Esophagus muscularis mucosa (tissue), 4 donors: ENCODE measurements at places on chromosomes 6 and 20. TPM values are rescaled to one million over a fixed set of nuclear protein-coding genes. Genes with fewer than 3 reads are reported as not detected.
A peak's percentile ranks its signal among the peaks of the same experiment; 100 is the strongest.

DNA sequence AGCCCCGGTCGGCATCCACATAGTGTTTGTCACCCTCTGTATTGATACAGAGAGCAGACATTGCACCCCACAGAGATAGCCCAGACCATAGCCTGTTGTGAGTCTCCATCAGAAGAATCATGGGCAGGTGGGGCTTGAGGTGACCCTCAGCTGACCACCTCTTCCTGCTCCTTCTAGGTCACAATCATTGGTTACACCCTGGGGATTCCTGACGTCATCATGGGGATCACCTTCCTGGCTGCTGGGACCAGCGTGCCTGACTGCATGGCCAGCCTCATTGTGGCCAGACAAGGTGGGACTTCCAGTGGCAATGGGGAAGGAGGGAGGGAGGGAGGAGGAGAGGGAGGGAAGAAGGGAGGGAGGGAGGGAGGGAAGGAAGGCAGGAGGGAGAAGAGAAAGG, 61.4 kb upstream of the RIN2 start:
- no peak for DNase-seq

- no peak for DNase-seq
Observed at GRCh38 chr6:113457198-113457597, 399.9 kb upstream of the MARCKS start.

- DNase-seq = peak; percentile 100
Observed at GRCh38 chr6:26568601-26569432, 27.9 kb upstream of the ABT1 start.

CGA gene
- total RNA-seq = not detected

GRCh38 chr6:48996461-48997119, 466.5 kb downstream of the MMUT start:
- no peak for DNase-seq

LCA5 gene
- 5.2 TPM for total RNA-seq

- no peak for DNase-seq
Observed at GRCh38 chr20:4488407-4489339, 233.0 kb upstream of the PRND start.

DNA sequence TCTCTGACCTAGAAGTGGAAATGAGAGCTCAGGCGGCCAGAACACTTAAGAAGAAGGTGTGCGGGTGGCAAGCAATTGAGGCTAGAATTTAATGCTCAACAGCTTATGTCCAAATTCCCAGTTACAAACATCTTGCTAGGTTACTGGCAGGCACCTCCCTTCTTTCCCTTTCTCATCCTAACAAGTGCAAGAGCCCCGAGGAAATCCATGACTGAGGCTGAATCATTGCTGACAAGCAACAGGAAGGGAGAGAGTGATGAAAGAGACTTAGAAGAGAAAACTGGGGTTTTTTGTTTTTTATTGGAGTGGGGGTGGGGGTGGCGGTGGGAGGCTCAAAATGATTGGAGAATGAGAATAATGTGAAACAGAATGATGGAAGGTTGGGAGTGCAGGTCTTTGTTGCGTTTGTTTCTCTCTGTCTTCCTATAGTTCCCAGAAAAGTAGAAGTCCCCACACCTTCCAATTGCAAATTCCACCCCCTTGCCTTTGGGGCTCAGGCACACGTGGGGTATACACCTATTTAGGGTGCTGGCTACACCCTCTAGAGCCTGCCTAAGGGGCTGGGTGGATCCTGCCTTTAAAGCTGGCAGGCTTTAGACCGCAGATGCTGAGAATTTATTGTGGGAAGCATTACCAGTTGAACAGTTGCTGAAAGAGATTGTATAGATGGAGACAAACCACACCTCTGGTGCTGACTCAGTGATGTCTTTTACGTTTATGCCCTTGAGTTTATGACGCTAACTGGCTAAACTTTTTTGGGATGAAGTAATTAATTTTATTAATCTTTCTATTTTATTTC, 1.4 kb downstream of the FAM83B start:
- no peak for DNase-seq

BCL2L1 gene
- 181 TPM for total RNA-seq

ANKEF1 gene
- 1.5 TPM for total RNA-seq

GRCh38 chr20:19253916-19254820, 41.7 kb downstream of the SLC24A3 start:
- DNase-seq = no peak

- DNase-seq = no peak
Observed at GRCh38 chr6:136424901-136425300, 125.3 kb downstream of the MAP7 start.

DNA sequence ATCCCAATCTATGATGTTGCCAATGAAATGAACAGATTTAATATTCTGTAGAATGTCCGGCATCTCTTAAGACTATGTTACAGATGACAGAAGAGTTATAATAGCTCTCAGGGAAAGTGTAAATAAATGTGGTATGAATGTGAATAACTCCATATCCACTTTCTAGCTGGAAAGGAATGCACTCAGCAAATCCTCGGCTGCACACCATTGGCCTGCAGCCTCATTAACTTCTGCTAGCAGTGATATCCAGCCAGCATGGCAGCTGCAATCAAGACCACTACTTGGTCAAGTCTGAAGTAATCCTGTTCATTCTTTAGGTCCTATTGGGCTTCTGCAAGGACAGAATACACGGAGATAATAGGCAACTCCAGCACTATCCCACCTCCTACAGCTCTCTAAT, 17.3 kb upstream of the MICA start:
- no peak for DNase-seq

VEGFA gene
- 46.0 TPM for total RNA-seq

CHD6 gene
- 35.0 TPM for total RNA-seq

HTR1E gene
- not detected for total RNA-seq

DNA sequence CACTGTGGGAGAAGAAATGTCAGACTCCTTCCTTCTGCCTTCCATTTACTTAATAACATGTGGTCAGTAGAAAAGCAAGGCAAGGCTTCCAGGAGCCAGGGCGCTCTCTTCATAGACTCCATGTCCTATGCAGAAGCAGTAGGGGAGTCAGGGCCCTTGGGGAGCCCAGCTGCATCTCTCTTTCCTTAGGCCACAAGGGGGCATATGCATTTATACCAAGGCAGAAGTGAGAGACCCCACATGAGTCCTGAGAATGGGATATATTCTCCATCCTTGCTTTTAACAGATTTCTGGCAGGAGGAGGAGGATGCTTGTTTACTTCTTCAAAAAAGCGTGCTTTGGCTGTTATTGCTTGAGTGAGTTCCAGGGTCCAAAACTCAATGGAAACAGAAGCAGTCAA, 198.5 kb downstream of the HIVEP2 start:
- no peak for DNase-seq

E2F3 gene
- total RNA-seq = 2.9 TPM

GFRA4 gene
- total RNA-seq = not detected
